ENCODE measurements at places on chromosomes 12 and 14.

GRCh38 chr12:125097427-125097826 lies 32.2 kb downstream of the AACS start:
- DNase-seq: no peak

DNA sequence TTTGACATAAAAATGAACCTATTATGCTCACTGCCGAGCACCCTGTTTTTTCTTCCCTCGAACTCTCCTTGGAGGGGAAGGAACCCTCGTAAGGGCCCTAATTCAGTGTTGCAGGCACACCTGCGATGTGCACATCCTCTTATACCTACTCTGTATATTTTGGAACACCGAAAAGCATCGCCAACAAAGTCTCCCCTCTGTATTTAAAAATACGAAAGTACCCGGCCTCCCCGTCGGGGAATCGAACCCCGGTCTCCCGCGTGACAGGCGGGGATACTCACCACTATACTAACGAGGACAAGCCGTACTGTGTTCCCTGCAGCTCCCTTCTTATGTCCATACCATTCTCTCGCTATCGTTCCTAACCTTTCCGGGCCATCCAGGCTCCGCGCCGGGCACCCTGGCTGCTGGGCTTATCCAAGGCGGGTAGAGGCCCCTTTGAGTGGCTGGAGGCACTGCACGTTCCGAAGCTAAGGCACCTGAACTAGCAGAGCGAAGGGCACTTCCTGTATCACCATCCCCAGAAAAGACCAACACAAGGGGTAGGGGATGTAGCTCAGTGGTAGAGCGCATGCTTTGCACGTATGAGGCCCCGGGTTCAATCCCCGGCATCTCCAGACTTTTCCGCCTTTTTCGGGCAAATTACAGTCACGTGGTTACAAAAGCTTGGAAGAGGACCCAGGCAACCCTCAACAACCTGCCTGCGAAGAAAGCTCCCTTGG lies 25.1 kb upstream of the UBC start:
- DNase-seq: peak; percentile 95

- DNase-seq: peak; percentile 25
Observed at GRCh38 chr12:113092607-113093408, 36.3 kb downstream of the DTX1 start.

DNA sequence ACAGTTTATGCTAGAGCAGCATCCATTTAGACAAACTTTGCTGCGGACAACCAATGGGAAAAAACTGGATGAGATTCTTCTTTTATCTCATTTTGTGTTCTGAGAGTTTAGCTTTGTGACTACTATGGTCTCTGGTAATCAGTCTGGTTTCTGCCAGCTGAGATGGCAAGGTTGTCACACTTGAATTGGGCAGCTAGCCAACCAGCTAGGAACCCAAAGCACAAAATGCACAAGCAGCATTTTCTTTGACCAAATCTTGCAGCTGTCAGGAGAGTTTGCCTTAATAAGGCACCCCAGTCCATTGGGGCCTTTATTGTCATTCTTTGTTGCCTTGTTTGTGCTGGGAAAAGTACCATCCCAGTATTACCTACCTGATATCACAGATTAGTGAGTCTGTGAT lies 34.0 kb upstream of the ETV6 start:
- no peak for DNase-seq

DNA sequence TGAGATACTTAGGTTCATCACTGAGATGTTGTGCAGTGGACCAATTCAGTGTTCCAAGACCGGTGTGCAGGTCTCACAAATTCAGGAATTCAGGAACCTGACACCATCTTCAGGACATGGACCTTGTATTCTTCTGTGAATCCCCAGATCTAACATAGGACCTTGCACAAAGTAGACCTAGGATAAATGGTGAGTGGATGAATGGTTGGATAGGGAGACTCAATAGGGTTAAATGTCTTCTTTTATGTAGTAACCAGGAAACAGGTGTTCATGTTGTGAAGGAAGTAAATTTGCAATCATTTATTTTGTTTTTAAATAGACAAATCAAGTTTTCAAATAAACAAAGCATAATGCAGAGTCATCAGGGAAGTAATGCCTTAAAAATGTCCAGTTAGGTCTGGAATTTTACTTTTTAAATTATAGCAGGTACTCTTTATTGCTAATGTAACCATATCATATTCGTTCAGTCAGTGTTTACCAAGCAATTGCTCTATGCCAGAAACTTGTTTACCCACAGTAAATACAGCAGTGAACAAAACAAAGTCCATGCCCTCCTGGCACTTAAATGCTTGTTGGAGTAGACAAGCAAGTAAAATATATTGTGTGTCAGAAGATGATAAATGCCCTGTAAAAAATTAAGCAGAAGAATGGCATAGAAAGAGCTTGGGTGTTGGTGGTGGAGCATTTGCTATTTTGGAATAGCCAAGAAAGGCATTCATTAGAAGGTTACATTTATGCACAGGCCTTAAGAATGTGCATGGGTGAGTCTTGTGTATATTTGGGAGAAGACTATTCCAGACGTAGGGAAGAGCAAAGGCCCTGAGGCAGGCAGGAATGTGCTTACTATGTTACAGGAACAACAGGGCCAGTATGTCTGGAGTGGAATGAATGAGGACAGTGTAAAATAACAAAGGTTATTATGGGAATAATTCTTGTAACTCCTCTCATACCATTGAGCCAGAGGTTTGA lies 26.3 kb downstream of the RXYLT1 start:
- DNase-seq: no peak

- no peak for DNase-seq
Observed at GRCh38 chr12:121537814-121538698, 42.8 kb downstream of the KDM2B start.

DNA sequence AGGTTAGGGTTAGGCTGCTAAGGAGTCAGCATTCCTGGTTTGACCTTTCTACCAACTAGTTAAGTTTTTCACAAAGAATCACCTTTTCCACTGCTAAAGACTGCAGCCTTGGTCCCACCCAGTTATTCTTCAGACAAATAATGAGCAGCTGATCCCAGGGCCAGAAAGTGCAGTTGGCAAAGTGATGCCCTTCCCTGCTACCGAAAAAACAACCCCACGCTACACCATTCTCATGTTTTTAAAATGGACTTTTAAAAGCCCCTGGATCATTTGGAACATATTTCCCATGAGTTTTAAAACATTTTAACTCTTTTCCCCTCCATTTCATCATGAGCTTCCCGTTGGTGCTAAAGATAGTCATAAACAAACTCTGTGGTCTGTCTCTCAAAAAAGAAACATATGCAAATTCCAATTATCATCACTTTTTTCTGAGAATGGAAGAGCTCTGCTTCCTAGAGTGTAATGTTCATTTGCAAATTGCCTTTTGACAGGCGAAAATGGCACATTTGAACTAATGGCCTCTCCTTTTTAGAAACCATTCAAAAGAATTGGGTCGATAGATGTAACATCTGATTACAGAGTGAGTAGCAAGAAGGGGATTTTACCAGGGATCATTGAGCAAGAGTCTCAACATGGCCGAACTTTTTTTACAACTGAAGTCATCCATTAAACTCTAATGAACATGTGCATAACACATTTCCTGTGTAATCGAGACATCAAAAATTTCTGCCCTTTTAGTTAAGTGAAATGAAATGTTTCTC lies 129.3 kb upstream of the RAP1B start:
- DNase-seq: no peak

- DNase-seq: no peak
Observed at GRCh38 chr14:36449903-36450302, 70.1 kb downstream of the NKX2-1 start.

DNA sequence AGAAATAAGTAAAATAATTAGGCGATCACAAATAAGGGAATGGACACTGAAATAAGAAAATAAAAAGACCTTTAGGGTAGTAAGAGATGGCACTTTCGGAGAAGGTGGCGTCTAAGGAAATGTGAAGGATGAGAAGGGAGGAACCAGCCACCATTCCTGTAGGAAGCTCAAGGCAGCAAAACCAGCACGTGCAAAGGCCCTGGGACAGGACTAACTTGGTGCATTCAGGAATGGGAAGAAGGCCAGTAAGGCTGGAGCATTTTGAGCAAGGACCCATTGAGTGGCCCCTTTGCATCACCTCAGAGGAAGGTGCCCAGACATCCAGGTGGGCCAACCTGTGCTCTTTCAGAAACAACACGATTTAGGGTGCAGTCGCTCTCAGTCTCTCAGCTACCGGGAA lies 738 bp upstream of the VPS37B start:
- no peak for DNase-seq

- DNase-seq: no peak
Observed at GRCh38 chr14:66046035-66046434, 440.1 kb upstream of the CCDC196 start.

DNA sequence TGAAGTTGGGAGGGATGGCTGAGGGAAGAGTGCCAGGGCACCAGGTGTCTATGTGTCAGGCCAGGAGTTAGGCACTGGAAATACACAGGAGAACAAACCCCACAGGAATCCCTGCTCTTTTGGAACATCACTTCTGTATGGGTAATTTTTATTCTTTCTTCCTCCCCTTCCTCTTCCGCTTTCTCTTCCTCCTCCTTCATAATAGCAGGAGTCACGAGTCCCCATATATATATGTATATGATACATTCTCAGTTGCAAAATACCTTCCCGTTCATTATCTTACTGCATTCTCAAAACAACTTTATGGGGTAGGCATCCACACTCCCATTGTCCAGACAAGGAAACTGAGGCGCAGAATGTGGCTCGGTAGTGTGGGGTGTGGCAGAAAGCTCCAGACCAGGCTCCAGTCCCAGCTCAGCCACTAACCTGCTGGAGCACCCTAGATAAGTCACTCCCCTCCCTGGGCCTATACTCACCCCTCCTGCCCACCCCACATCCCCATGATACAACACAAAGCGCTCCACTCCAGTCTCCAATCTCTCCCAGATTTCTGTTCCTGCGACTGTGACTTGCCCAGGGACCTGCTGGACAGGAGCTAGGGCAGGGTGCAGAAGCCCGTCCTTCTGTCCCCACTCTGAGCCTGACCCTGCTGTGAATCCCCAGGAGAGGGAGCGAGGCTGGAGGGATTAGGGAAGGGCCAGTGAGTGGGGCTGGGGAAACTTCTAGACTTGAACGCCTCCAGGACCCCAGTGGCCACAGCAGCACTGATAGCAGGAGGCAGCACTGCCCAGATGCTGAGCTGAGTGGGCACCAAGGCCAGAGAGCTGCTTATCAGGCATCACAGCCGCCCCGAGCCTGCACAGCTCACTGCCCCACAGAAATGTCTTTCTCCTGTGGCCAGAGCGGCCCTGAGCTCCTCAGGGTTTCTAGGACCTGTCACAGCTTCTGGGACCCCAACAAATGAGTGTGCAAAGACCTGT lies 1.4 kb upstream of the AQP2 start:
- DNase-seq: no peak

DNA sequence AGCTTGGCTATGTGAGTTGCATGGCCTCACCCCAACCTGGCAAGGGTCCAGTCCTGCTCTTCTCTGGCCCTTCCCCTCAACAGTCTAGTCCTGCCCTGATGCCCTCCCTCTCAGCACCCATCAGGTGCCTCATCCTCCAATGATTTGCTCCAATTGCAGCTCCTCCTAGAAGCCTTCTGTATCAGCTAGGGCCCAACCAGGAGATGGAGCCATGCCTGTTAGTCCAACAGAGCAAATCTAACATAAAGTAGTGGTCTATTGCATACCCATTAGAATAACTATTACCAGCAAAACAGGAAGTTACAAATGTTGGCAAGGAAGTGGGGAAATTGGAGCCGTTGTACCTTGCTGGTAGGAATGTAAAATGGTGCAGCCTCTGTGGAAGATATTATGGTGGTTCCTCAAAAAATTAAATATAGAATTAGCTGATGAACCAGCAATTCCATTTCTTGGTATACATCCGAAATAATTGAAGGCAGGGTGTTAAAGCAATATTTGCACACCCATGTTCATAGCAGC lies 163.5 kb downstream of the VRK1 start:
- DNase-seq: no peak

GRCh38 chr12:95083938-95084337 lies 10.5 kb upstream of the NR2C1 start:
- peak; percentile 83 for DNase-seq
